ENCODE measurements at places on chromosomes 5 and 9.

GRCh38 chr9:101030086-101030391, 1.5 kb downstream of the PLPPR1 start:
- DNase-seq, result no peak

GRCh38 chr5:97072696-97073095, 69.7 kb downstream of the LIX1 start:
- DNase-seq, result no peak

GRCh38 chr9:18427691-18428090, 46.3 kb upstream of the ADAMTSL1 start:
- DNase-seq, result no peak

DNA sequence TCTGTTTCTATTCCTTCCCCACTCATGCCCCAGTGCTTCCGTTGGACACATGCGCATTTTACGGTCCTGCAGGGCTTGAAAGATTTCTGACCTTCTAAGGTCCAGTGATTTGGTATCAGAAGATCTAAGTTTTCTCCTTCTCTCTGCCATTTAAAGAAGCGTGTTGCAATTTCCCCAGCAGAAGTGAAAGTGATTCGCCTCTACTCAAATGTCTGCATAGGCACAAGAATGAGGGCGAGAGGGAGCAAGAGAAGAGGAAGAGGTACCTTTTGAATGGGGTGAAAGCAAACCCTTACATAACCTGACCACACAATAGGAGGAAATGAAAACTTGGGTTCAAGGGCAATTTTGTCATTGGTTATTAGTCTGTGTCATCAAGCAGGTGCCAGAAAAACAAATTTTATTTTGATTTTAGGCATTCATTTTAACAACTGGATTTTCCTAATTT, 31.7 kb upstream of the NR3C1 start:
- DNase-seq, result no peak

GRCh38 chr9:98775831-98776441, 20.4 kb downstream of the ANKS6 start:
- peak; percentile 66 for DNase-seq

GRCh38 chr5:76547242-76547890, 75.8 kb downstream of the F2RL2 start:
- no peak for DNase-seq

GRCh38 chr9:21522348-21522747, 40.2 kb upstream of the IFNE start:
- DNase-seq, result no peak

DNA sequence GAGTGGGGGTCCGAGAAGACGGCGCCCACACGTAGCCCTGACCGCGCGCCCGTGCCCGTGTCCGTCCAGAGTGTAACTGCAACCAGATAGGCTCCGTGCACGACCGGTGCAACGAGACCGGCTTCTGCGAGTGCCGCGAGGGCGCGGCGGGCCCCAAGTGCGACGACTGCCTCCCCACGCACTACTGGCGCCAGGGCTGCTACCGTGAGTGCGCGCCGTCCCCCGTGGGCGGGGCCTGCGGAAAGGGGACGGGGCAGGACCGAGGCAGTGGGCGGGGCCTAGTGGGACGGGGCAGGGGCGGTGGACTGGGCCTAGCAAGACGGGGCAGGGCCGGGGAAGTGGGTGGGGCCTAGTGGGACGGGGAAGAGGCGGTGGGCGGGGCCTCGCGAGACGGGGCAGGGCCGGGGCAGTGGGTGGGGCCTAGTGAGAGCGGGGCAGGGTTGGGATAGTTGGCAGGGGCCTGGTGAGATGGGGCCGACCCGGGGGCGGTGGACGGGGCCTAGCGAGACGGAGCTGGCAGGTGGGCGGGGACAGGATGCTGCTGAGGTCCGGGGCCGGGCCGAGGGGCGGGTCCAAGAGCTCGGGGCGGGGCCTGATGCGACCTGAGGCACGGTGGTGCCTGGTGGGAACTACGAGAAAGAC, 79.1 kb downstream of the NTNG2 start:
- DNase-seq, result peak; percentile 81

DNA sequence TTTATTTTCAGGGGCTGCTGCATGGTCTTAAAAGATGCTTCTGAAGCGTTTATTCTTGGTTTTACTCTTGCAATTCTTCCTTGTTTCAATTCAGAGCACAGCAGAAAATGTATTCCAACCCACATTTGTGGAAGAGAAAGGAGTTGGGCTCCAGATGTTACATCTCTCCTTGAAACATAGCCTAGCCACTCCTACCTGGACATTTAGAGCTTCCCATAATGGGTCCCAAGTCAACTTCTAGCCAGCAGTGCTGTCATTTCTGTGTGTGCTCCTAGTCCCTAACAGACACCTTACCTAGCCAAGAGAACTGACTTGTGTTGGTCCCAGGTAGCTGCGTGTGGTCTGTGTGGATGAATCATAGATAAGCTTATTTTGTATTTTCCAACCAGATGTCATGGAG, 61.2 kb upstream of the ANKRD55 start:
- no peak for DNase-seq

- no peak for DNase-seq
These were observed 48.0 kb upstream of the FBXL7 start for GRCh38 chr5:15452030-15452429.

- DNase-seq, result peak; percentile 66
These were observed 137.8 kb upstream of the ANKH start for GRCh38 chr5:15009420-15009819.

- DNase-seq, result no peak
These were observed 136.5 kb downstream of the MRPL36 start for GRCh38 chr5:1663186-1663585.

DNA sequence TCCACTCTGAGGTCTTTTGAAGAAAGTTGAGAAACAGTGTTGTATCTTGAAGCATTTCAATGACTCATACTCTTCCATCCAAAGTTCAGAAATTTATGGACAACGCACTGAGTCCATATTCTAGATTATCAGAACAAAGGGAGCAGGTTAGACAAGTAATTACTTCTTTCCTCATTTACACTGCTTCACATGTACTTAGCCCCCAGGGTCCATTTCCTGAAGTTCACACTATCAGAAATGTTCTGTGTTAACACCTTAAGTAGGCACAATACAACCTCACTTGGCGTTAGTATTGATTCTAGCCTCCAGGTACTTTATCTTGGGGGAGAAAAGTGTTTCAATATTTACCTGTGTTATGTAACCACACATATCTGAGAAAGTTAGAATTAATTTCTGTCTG, 487.9 kb upstream of the DMAC1 start:
- no peak for DNase-seq

GRCh38 chr5:35598707-35599370, 18.8 kb upstream of the SPEF2 start:
- no peak for DNase-seq

DNA sequence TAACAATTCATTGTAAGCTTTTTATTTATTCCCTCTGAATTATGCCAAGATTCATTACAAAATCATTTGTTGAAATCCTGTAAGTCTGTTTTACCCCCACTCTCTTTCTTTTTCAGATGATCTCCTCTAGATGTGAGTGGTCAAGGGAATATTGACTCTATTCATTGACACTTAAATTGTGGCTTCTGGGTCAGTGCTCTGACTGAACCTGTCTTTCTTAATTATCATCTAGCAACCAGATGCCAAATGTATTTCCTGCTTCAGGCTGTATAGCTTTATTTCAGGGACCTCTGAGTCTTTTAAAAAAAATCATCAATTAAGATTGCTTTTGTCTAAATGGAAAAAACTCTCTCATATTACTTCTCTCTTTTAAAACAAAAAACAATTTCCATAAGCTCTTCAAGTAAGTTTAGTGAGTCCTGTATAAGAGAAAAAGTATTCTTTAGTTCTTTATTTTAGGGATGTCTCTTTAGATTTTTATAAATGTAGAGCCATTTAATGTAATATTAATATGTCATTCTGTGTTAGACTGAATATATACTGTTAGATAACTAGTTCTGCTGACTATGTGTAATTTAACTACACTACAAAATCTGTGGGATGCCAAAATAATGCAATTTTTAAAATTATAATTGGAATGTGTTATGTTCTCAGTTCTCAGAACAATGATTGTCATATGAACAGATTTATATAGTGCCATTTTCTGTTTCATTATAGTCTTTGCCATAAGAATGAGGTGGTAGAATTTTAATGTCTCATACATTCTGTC, 645.8 kb upstream of the EDIL3 start:
- no peak for DNase-seq

DNA sequence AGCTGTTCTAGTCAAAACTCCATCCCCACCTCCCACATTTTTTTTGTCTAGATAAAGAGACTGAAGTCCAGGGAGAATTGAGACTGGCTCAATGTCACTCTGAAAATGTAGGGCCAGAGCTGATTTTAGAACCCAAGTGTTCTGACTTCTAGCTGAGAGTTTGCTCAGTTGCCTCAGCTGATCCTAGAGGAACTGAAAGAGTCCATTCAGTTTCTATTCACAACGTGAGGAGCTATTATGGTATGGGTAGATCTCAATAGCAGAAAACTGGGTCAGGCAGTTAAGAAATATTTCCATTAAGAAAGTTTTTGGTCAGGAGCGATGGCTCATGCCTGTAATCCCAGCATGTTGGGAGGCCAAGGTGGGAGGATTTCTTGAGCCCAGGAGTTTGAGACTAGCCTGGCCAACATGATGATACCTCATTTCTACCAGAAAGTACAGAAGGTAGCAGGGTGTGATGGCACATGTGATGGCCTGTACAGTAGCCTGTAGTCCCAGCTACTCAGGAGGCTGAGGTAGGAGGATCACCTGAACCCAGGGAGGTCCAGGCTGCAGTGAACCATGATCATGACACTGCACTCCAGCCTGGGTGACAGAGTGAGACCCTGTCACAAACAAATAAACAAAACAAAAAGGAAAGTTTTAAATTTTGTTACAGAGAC, 61.7 kb downstream of the GLRA1 start:
- no peak for DNase-seq

DNA sequence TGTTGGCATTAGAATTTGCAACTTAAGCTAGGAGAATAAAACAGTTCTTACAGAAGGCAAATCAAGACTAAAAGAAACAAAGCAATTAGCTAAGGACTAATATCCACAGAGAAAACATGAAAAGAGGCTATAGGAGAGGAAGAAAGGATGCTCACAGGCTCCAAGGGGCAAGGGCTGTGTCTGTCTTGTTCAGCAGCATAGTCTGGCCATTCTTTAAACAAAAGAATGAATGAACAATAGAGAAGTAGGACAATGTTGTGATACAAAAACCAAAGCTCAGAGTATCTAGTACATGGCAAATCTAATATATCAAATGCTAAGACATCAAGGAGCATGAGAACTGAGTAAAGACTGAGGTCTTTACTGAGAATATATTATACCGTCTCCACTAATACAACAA, 39.5 kb downstream of the PLPP1 start:
- no peak for DNase-seq

DNA sequence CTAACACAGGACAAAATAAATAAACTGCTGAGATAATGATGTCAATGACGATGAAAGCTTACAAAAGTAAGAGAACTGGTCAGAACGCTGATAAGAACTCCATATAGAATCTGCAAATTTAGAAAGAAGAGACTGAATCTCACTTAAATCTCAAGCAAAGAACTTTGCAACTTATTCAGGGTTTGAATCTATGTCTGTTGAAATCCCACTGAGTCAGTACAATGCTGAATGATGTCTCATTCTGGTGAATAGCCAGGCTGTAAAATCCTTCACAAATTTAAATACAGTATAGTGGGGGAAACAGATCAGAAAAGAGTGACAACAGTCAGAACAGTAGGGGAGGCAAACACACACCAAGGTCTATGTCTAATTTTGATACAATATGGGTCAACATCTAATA, 38.9 kb upstream of the NR3C1 start:
- DNase-seq, result peak; percentile 56

- DNase-seq, result no peak
These were observed 23.0 kb downstream of the KIAA0825 start for GRCh38 chr5:94595281-94595840.

- DNase-seq, result no peak
These were observed 210.4 kb upstream of the ELAVL2 start for GRCh38 chr9:24036459-24036858.

DNA sequence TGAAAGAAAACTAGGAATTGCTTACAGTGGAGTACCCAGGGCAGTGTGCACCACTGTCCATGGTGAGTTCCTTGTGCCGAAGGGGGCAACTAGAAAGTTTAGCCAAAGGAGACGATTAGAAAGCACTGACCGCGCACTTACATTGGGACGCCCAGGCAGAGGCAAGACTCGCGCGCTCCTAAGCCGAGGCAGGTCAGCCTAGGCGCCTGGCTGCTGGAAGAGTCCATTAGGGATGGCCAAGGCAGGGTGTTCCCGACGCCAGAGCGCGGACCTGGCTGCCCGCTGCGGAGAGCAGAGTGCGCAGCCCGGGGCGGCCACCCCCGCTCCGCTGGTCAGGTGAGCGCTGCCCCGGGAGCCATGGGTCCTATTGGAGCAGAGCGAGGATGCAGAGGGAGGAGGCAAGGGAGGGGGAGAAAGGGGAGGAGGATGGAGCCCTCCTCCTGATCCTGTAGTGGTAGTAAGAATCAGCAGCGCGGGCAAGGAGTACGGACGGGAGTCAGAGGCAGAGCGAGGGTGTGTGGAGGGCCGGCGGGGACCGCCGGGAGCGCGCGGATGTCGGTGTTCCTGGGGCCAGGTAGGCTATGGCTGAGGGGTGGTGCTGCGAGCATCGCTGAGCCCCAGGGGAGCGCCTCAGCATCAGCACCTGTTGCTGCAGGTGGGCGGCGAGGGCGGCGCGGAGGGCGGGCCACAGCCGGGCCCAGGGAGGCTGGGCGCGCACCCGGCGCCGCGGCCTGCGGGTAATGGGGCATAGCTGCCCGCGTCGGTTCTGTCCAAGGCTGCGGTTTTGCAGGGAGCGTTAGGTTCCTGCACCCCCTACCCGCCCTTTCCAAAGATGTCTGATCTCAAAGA, at the start of gene ADGRV1:
Gene ADGRV1, plus strand, starts transcription at position 454 of the 849 bp plus-strand sequence. Its CDS starts 99 bp downstream, at position 553.
- DNase-seq, result peak; percentile 70

- DNase-seq, result no peak
These were observed 28.3 kb downstream of the JAK2 start for GRCh38 chr9:5013374-5013773.

GRCh38 chr5:180020176-180020575, 51.4 kb downstream of the RNF130 start:
- DNase-seq, result no peak

GRCh38 chr5:151041577-151042268, 21.3 kb downstream of the GPX3 start:
- DNase-seq, result no peak

- peak; percentile 87 for DNase-seq
These were observed at the start of gene MOCS2 for GRCh38 chr5:53109443-53110127. MOCS2 (minus strand) TSS chr5:53109757; CDS start chr5:53107174, 2,583 bp downstream.

DNA sequence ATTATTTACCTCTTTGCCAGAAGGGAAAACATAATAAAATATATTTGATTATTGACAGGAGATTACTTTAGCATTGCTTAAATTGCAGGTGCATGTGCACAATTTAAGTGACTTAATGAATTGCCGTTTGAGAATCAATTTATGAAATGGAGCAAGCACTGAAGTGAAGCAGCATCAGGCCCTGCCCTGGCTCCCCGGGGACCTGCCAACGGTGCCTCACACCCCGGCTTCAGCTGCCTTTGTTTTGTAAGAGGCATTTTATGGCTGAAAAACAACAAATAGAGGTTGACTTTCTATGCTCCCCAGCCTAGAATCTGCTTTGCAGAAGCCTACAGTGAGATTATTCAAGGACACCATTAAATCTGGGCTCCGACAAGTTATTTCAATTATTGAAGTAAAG, 359.1 kb upstream of the IRX4 start:
- DNase-seq, result no peak
